ENCODE measurements at places on chromosomes 6 and 20.

DNA sequence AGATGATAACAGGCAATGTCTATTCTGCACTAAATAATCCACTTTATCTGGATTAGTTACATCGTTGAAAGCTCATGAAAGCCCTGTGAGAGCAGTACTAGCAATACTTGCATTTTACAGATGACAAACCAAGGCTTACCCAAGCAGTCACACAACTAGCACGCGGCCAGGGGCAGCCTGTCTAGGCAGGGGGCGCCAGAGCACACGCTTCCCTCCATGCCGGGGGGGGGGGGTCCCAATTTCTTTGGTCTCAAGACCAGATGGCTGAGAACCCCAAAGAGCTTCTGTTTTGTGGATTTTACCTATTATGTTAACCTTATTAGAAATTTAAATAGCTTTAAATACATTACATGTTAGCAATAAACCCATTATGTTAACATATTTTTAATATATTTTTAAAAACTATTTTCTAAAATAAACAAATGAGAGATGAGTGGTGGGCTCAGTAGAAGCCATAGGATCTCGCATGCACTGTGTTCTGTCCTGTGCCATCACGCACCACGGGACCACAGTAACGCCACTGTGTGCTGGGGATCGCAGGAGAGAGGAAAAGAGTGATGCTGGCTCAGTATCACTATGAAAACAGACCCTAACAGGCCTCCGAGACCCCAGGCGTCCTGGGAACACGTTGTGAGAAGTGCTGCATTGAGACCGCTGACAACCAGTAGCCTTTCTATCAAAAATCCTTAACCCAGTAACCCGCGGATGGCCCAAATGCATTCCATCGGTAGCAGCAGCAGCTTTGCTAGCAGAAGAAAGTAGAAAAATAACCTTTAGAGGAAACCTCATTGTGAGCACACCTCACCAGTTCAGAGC is 5.3 kb upstream of the PRR18 start:
- no peak for DNase-seq

DNA sequence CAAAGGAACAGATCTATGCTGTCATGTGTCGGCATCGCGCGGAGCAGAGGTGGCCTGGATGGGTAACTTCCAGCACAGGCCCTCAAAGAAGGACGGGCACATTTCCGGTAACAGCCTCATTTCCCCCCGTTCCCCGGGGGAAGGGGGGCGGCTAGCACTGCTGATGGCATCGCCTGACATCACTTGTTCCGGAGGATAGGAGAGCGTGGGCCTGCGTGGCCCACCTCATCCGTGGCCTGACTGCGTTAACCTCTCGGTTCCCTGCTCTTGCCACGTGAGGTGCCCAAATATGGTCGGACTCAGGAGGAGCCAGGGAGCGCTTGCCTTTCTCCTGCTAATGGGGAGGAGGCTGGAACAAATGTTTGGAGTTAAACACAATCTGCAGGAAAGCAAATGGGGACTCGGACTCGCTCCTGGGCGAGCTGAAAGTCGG is at the start of gene AKAP12:
Gene AKAP12 (plus strand): TSS at position 365 of the 433 bp plus-strand sequence. CDS start 596 bp downstream, outside the sequence.
- no peak for DNase-seq

- no peak for DNase-seq
These were observed 152.3 kb upstream of the CDH4 start for GRCh38 chr20:61099806-61100205.

- no peak for DNase-seq
These were observed 6.7 kb downstream of the TSHZ2 start for GRCh38 chr20:52978851-52979250.

DNA sequence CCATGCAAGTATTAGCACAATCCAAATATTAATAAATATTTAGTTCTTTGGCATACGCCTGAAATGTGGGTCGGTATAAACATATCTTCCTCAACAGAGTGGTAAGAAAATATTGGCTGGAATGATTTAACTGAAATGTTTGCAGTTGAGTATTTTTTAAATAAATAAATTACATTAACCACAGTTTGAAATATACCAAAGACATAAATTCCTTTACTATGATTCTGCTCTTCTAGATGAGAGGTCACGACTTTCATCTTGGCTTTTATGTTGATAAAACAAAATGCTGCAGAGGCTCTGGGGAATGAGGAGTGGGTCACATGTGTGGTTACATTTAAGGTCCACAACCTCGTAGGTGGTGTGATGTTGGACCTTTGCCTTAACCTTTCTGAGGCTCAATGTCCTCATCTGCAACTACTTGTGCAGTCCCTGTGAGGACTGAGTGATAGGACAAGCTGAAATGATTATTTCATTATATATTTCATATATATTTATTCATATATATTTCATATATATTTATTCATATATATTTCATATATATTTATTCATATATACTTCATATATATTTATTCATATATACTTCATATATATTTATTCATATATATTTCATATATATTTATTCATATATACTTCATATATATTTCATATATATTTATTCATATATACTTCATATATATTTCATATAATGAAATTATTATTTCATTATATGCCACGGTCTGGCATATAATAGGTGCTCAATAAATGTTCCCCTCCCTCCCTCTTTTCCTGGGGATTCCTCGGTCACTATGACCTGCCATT is 107.4 kb downstream of the SAMD5 start:
- DNase-seq = no peak

GRCh38 chr6:21441386-21441785 is 152.2 kb upstream of the SOX4 start:
- no peak for DNase-seq

DNA sequence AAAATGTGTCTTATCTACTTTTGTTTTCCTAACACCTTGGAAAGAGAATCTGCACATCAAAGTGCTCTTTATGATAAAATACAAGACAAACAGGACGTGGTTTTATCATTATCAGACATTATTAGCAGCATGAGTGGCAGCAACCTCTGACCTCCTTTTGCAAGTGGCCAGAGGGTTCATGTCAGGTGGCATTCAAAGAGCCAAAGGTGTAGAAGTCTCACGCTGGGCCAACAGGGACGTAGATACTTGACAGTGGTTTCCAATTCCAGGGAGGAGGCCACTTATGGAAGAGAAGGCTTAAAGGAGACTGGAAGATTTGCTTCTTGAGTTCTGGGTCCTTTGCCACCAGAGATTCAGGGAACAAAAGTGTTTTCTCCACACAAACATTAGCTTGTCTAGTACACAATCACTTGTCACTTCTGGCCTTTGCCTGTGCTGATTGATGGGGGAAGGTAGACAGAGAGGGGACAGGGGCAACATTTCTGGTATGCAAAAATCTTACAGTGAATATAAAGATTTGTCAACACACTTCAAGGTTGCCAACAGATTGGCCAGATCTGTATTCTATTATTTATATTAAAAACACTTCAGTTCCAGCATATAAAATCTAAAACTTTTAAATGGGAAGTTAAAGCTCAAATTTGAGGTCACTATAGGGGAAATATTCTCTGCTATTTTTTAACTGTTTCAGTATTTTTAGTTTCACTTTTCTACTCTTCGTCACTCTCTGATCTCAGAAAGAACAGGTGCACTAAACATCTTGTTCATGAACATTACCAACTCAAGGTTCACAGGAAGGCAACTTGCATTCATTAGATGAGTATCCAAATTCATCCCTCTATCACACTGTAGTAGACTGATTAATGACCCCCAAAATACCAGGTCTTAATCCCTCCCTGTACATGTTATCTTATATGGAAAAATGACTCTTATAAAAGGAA is 52.1 kb upstream of the FBXO30 start:
- no peak for DNase-seq

GRCh38 chr6:28914941-28915340 is 8.8 kb downstream of the TRIM27 start:
- no peak for DNase-seq

DNA sequence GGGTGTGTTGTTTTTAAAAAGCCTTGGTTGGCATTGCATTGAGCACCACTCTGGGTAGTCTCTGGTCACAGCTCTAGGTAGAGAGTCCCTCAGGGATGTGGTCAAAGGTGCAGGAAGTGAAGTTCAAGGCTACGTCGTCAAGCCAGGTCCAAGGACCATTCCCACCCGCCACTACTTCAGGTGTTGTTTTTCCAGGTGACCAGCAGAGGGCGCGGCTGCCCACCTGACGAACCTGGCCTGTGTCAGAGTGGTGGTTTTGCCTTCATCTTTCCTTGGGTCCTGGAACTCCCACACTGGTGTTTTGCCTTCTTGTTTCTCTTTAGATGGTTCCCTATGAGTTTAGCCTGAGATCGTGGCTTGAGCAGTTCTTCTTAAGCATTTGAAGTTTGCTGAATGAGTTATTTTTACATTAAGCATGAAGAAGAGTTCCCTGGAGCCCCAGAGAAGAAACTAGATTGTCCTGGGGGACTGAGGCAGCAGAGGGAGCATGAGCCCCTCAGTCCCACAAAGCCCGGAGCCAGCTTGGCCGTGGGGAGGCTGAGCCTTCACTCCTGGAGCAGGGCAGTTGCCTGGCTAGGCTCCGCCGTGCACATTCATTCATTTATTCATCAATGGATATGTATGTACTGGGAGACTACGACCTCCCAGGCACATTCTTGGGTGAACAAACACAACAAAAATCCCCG is 5.6 kb upstream of the PHACTR3 start:
- DNase-seq = no peak

DNA sequence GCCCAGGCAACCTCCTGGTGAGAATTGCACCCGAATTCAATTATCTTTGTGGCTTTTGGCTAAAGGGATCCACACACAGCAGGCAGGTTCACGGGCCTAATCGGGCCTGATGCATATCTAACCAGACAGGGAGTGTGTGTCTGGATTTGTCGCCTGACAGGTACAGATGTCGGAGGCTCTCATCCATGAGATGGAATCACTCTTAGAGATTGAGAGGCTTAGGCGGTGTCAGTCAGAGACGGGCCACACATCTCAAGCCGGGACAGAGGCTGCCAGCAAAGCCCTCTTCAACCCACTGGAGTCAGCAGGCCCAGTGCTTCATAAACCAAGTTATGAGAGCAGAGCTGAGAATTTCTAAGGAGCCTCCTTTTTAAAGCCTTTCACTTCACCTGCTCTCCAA is 247.0 kb downstream of the LRFN2 start:
- no peak for DNase-seq

GRCh38 chr6:116437656-116438055 is 23.5 kb upstream of the CALHM6 start:
- no peak for DNase-seq

GRCh38 chr6:83311231-83311630 is 118.1 kb downstream of the RWDD2A start:
- no peak for DNase-seq

DNA sequence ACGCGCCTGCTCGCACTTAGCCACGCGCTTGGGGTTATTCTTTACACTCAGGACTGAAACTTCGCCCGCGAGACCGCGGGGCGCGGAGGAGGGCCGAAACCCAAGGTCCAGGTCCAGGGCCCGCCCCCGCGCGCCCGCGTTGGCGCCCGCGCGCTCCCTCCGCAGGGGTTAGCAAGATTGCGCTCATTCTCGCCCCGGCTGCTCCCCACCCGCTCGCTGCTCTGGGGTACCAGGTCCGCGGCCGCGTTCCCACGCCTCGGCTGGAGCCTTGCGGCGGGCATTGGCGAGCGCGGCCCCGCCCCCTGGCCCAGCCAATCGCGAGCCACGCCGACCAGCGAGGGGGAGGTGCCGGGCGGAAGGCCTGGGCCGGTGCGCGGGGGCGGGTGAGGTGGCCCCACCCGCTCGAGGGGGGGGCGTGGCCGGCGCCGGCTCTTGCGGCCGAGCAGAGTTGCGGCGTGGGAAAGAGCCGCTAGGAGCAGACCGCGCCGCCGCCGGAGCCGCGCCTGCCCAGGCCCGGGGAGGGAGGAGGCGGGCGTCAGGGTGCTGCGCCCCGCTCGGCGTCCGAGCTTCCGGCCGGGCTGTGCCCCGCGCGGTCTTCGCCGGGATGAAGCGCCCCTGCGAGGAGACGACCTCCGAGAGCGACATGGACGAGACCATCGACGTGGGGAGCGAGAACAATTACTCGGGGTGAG is at the start of gene HEY2:
Gene HEY2 (plus strand): TSS at position 460 of the 692 bp plus-strand sequence. CDS start 145 bp downstream, at position 605.
- peak; percentile 22 for DNase-seq

- DNase-seq = no peak
These were observed 47.7 kb downstream of the PYGB start for GRCh38 chr20:25295386-25296093.

DNA sequence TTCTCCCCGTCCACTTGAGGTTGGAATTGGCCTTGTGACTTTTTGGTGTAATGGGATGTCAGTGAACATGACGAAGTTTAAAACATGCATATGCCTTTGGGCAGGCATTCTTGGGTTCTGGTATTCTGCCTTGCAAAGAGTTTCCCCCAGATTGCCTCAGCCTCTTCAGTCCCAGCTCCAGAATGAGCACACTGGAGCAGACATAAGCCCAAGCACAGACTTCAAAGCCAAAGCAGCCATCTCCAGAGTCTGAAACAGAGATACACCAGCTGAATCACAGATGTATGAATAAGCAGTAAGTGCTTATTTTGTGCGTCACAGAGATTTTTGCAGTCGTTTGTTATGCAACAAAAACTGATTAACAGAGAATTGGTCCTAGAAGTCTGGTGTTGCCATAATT is 546.0 kb downstream of the FRK start:
- DNase-seq = no peak

- no peak for DNase-seq
These were observed 107.0 kb upstream of the FOXO3 start for GRCh38 chr6:108453601-108454185.

GRCh38 chr6:45715508-45715803 is 300.2 kb downstream of the CLIC5 start:
- DNase-seq = no peak

DNA sequence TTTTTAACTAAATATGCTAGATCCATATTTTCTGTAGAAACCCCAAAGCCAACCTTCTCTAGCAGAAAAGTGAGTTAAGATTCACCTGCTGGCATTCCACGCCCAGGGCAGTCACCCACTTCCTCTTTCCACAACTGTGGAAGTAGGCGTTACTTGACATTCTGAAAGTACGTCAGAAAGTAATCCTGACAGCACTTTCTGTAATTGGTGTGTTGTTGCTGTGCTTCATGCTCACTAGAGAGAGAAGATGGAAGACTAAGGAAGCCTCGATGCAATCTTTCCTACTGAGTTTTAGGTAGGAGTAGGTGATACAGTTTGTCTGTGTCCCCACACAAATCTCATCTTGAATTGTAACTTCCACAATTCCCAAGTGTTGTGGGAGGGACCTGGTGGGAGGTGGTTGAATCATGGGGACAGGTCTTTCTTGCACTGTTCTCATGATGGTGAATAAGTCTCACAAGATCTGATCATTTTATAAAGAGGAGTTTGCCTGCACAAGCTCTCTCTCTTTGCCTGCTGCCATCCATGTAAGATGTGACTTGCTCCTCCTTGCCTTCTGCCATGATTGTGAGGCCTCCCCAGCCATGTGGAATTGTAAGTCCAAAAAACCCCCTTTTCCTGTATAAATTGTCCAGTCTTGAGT is 101.1 kb downstream of the MAP3K7 start:
- no peak for DNase-seq

GRCh38 chr6:106145741-106146227 is 59.6 kb downstream of the PRDM1 start:
- DNase-seq = no peak

- DNase-seq = no peak
These were observed 24.1 kb upstream of the RPS6KA2 start for GRCh38 chr6:166650824-166651807.

- no peak for DNase-seq
These were observed 6.2 kb downstream of the PXT1 start for GRCh38 chr6:36436466-36436865.

All from activated naive CD4-positive, alpha-beta T cell (primary cell).